ENCODE measurements at places on chromosomes 5 and 9.
A peak's percentile ranks its signal among the peaks of the same experiment; 100 is the strongest.

DNA sequence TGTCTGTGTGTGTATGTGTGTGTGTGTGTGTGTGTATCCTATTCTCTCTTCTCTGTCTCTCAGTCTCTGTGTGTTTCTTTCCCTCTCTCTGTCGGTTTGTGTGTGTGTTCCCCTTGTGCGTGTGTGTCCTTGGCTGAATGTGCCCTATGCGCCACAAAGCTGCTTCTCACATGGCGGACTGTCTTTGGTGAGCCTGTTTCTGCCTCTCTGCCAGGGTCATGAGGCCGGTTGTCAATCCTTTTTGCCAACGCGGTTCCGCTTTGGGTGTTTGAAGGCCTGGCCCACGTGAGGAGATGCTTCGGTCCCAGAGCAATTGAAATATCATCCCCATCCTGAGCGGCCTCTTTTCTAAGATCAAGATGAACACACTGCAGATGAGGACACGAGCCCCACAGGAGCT, 476.0 kb downstream of the SPATA31A7 start:
- DNase-seq = no peak

DNA sequence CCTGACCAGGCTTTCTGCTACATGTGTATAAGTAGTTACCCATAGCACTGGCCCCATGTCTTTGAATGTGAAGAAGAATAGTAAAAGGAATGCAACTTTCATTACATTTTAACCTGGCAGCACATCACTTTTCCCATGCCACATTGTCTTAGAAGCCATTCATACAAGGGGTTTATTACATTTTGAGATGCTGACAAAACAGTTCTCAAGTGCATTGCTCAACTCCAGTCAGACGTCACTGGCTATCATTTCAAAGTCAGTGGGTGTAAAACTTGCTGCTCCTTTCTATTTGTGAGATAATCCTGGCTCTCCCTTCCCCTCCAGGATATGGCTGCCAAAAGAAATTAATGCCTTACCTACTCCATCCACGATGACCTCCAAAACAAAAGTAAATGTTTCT, 97.0 kb upstream of the VCAN start:
- peak; percentile 42 for DNase-seq

- no peak for DNase-seq
Observed at GRCh38 chr5:74261421-74261820, 379.1 kb downstream of the ENC1 start.

DNA sequence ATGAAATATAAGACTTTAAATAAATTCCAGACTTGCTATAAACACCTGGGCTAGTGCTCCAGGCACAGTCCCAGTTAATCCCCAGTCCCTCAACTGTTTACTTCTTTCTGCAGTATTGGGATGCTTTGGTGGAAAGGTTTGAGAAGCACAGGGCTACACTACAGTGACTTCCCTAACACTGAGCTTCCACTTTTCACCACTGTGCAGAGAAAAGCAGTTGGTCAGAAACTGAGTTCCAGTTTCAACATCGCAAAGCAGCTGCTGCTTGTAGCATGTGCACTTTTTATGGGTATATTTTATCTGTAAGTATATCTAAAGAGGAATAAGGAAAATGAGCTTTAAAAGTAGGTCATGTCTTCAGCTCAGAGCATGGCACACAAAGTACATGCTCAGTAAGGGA, 339.7 kb downstream of the NTRK2 start:
- no peak for DNase-seq

- no peak for DNase-seq
Observed at GRCh38 chr5:159469496-159470372, 139.4 kb upstream of the IL12B start.

GRCh38 chr5:132883261-132883834, 9.9 kb downstream of the LEAP2 start:
- DNase-seq = peak; percentile 45

- DNase-seq = peak; percentile 52
Observed at GRCh38 chr5:41856644-41857491, 13.4 kb downstream of the OXCT1 start.

DNA sequence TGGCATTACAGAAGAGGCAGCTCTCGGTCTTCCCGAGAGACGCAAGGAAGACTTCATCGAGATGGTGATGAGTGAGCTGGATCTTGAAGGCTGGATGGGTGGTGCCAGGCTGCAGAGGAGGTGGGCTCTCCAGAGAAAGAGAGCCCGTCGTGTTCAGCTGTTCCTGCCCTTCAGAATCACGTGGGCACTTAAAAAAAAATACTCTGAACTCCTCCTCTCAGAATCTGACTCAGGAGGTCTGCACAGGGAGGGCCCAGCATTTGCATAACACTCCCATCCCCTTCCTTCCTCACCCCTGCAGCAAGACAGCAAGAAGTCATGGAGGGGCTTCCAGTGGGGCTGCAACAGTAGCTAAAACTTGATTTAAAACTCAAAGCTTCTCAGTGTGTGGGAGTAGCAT, 203.0 kb downstream of the ATPSCKMT start:
- DNase-seq = no peak

- peak; percentile 28 for DNase-seq
Observed at GRCh38 chr9:126915281-126915816, 767 bp downstream of the RALGPS1 start.

DNA sequence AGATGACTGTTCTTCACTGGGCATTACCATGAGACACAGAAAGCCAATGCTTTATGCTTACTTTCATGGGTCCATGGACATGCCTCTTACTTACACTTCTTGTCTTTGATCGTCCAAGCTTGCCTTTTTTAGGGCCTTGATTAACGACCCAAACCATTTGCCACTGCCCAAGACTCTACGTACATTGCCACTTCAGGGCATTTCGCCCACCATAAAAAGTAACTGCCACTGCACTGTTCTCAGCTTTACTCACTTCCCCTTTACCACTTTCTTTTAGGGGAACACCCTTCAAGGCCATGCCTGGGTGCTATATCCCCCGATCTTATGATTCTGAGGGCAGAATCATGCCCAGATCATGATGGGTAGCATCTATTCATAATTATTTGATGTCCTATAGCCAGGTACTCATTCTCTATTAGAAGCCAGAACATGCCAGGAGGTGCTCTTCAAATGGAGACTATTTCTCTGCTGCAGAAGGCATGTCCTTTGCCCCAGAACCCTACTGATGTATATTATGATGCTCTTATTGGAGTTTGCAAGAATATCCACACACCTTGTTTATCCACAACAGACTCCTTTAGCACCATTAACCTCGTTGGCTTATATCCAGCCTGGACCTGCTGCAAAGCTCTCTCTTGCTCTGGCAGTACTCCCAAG, 64.1 kb upstream of the RAD23B start:
- no peak for DNase-seq

DNA sequence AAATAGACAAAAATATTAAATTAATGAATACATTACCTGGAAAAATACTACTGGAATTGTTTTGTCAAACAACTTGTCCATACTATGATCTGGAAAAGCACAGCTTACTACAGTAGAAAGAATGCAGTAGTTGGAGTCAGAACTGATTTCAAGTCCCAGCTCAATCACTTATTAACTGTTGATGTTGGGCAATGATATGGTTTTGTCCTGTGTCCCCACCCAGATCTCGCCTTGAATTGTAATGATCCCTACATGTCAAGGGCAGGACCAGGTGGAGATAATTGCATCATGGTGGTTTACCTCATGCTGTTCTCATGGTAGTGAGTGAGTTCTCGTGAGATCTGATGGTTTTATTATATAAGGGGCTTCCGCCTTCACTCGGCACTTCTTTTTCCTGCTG, 247.5 kb downstream of the CD180 start:
- no peak for DNase-seq

- peak; percentile 76 for DNase-seq
Observed at GRCh38 chr5:79133657-79134451, 22.2 kb downstream of the BHMT start.

DNA sequence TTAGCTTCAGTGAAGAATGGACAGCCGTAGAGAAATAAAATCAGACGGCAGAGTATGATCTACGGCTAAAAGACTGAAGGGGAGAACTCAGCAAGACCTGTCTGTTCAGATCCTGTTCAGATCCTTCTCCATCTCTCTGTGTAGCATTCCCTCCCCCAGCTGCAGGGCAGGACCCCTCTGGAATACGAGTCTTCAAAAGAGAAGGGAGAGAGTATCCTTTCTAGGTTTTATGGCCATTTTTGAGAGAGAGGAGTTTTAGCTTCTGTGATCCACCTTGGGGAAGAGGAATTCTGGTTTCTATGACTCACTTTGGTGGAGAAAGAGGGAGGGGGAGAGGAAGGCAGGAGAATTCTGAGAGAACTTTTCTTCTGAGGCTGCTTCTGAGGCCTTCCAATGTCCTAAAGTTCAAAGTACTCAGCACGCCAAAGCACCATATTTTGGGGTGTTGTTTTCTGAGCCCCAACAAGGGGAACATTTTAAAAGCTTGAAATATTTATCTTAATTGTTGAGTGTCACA, 194.4 kb upstream of the TLE4 start:
- no peak for DNase-seq

DNA sequence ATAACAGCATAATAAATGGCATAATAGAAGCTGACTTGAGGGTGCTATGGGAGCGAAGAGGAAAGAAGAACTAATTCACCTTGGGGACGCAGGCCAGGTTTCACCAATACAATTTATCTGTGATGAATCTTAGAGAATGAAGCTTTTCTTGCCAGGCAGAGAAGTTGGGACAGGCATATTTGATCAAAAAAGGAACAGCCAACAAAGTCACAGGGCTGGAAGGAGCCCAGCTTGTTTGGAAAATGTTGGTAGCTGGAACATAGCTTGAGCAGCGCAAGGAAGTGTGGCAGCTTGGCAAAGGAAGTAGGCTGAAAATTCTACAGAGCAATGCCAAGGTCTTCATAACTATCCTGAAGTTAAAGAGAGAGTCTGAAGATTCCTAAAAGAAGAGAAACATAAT, 181.5 kb upstream of the OR13F1 start:
- no peak for DNase-seq

- DNase-seq = no peak
Observed at GRCh38 chr9:98154678-98155077, 35.7 kb upstream of the TRIM14 start.

- no peak for DNase-seq
Observed at GRCh38 chr5:8366266-8366665, 497.3 kb downstream of the MTRR start.

- no peak for DNase-seq
Observed at GRCh38 chr5:157665467-157666070, 5.8 kb upstream of the C5orf52 start.

GRCh38 chr5:32942225-32942989, 231.3 kb downstream of the NPR3 start:
- no peak for DNase-seq

GRCh38 chr9:130862747-130863146, 27.7 kb downstream of the ABL1 start:
- no peak for DNase-seq

DNA sequence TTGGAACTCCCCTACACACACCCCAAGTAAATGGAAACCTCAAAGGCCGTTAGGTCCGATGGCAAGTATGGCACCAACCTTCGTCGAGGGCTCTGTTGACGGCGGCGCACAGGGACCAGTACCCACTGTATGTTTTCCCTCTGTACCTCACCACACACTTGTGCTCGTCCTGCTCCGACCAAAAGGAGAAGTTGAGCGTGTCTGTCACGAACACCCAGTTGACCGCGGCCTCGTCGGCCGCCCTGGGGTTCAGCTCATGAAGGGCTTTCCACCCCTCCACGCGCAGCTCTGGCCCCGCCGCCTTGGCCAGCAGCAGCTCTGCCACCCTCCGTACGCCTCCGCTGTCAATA, 24.0 kb downstream of the HNRNPK start:
- DNase-seq = peak; percentile 24

- no peak for DNase-seq
Observed at GRCh38 chr9:131865446-131866195, 125.7 kb upstream of the RAPGEF1 start.

- DNase-seq = peak; percentile 40
Observed at GRCh38 chr5:133884569-133885311, 83.7 kb downstream of the C5orf15 start.

GRCh38 chr5:115713408-115713807, 87.6 kb upstream of the TMED7 start:
- DNase-seq = no peak

DNA sequence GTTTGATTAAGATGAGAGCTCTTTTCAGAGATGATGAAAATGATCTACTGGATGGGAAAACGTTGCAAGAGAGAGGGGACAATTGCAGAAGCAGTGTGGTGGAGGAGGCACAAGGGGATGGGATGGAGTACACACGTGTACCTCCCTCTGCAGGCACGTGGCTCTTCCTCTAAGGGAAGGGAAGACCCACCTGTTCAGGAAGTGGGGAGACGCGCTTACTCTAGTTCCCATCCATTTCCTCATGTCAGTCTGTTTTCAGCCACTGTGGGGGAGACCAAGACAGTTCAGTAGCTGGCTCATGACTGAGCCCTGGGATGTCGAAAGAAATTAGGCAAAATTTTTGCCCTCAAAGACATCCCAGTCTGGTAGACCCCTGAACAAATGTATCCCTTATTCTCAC, 619.2 kb upstream of the CLINT1 start:
- no peak for DNase-seq

DNA sequence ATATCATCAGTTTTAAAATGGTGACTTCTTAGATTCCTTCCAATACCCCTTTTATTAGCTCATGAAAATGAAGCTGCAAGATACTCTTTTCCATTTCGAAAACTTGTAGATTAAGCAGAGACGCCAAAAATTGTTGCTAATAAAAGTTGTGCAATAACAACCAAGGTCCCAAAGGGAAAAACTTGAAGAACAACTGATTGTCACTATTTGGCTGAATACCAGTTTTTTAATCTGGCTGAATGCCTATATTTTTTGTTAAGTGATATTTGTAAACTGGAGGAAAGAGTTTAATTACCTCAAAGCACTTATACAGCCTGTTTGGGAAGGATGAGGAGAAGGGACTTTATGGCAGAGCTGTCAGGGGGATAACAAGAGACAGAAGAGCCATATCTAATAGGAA, 14.6 kb downstream of the C5orf58 start:
- no peak for DNase-seq

DNA sequence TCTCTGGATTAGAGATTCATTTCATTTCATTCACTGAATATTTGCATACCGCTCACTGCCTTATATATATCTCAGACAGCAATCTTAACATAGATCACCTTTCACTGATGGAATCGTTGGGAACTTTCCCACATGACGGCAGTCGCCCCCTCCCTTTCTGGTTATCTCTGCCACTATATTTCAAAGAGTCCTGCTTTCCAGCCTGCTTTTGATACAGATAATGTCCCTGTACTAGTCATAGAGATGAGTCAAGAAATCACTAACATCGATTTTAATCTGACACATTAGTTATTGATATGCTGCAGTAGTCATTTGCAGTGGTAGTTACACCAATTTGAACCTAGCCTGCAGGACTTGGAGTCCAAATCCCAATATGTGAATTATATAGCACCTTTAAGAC, 8.5 kb downstream of the ARSK start:
- DNase-seq = no peak

GRCh38 chr9:13023498-13023897, 248.7 kb downstream of the LURAP1L start:
- DNase-seq = no peak

GRCh38 chr5:138980441-138980840, 105.3 kb upstream of the LRRTM2 start:
- DNase-seq = no peak

GRCh38 chr5:22835686-22836085, 17.5 kb downstream of the CDH12 start:
- no peak for DNase-seq

GRCh38 chr9:121686930-121687541, 35.6 kb downstream of the DAB2IP start:
- peak; percentile 85 for DNase-seq

- DNase-seq = peak; percentile 77
Observed at GRCh38 chr9:36154331-36154952, 14.7 kb upstream of the CCIN start.

- no peak for DNase-seq
Observed at GRCh38 chr9:82563094-82563493, 499.8 kb downstream of the RASEF start.

GRCh38 chr9:92711844-92712243, 41.9 kb upstream of the IPPK start:
- no peak for DNase-seq
